Fibroblast of pulmonary artery (primary cell): ENCODE measurements at places on chromosomes 12 and 14.
A peak's percentile ranks its signal among the peaks of the same experiment; 100 is the strongest.

- no peak for DNase-seq
Observed at GRCh38 chr14:66238969-66239368, 247.2 kb upstream of the CCDC196 start.

DNA sequence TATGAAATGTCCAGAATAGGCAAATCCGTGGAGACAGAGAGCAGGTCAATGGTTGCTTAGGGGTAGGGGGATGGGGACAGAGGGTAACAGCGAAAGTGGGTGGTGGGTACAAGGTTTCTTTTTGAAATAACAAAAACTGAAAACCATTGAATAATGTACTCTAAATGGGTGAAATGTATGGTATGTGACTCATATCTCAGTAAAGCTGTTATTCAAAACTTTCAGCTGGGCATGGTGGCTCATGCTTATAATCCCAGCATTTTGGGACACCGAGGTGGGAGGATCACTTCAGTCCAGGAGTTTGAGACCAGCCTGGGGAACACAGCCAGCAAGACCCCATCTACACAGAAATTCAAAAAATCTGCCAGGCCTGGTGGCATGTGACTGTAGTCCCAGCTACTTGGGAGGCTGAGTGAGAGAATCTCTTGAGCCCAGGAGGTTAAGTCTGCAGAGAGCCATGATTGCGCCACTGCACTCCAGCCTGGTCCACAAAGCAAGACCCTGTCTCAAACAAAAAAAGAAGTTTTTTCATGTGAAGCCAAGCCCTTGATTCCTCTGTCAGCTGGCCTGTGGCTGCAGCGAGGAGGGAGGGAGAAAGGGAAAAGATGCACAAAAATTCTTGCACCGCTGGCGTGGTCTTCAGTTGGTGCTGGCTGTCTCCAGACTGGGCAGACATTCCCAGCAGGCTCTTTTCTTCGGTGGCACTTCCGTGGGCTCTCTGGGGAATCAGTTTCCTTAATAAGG, 248.2 kb downstream of the SLC41A2 start:
- DNase-seq: no peak

GRCh38 chr12:64756376-64756775, 2.8 kb downstream of the GNS start:
- DNase-seq: no peak

DNA sequence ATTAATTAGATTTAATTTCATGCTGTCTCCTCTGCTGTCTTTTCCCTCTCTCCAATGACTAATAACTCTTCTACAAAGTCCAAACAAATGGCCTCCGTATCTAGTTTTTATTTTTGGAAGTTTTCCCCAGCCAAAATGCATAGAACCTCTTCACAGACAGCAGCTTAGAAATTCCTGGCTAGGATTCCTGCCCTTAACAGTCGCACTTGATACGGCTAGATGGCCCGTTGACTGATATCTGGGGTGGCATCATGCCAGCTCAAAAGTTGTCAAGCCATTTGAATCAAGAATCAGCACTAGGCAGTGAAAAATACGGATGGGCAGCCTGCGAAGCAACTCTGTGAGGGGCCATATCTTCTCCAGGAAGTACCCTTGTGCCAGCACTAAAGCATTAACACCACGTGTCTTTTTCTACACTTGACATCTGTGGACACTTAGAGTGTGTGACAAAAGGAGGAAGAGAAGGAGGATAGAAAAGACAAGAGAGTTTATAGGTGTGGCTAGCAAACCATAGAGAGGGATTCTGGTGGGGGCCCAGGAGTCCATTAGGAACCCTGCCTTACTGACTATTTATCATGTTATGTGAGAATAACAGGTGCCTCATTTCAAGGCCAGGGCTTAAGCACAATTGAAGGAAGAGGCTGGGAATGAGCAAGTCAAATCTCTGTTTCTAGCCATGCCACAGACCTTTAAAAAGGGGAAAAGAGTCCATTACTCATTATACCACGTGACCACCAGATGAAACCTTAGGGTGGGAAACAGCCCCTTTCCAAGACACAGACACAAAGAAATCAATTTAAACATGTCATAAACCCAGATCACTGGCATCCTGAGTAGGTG, 39.2 kb upstream of the KRR1 start:
- peak; percentile 52 for DNase-seq

DNA sequence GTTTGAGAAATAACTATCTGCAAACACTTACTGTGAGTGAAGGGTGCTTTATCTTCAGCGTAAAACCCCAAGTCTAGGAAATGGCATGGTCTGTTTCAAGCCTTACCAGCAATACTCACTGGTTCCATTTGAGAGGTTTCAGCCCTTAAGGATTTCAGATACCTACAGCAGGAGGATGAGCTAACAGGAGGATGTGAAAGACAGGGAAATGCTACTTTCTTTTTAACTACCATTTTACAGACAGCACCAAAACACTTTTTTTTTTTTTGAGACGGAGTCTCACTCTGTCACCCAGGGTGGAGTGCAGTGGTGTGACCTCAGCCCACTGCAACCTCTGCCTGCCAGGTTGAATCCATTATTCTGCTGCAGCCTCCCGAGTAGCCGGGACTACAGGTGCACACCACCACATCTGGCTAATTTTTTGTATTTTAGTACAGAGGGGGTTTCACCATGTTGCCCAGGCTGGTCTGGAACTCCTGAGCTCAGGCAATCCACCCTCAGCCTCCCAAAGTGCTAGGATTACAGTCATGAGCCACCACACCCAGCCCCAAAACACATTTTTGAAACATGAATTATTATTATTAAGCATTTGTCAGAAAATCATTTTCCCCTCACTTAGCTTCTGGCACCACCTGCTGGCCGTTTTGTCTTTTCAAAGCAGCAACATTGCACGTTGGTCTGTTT, 4.6 kb downstream of the MTRFR start:
- peak; percentile 82 for DNase-seq

DNA sequence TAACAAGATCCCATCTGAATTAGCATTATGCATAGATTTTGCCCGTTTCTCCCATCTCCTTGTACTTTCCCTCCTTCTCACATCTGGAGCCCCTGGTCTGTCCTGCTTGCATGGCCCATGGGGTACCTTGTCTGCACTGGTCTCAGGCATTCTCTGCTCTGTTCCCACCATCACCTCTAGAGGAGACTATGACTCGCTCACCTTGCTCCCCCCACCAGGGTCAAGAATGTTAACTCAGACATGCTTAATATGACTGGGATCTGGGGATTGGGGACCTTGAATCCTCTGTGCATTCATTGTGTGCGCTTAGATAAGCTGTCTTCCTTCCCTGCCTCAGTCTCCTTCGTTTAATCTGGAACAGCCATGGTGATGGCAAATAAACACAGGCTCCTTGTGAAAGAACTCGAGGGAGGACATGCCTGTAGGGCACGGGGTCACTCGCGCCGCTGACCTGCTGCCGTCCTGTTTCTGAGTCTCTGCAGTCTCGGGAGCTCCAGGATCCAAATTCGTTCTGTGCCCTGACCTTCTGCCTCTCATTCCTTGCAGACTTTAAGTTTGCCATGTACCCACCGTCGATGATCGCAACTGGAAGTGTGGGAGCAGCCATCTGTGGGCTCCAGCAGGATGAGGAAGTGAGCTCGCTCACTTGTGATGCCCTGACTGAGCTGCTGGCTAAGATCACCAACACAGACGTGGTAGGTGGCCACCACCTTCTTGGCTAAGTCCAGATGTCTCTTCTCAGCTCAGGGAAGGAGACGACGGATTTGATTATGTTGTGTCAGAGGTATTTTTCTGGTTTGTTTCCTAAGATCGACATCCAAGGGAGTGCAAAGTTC, 15.0 kb downstream of the CCND2 start:
- no peak for DNase-seq

- no peak for DNase-seq
Observed at GRCh38 chr12:95940514-95940913, 1.9 kb downstream of the CCDC38 start.

DNA sequence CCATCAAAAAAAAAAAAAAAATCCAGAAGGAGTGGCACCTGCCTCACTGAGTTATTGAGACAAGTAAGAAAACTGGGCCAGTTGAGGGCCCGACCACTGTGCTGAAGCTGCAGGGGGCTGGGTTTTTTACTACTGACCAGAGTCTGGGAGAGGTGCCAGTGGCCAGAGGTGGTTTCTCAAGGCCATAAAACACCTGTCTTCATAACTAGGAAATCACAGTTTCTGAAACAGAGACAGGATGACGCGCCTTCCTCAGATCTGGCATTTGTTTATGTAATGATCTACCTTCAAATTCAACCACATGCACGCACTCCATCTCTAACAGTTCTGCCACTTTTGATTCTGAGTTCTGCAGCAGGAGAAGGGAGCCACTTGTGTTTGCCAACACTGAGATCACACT, 12.7 kb downstream of the TSPAN11 start:
- DNase-seq: no peak

GRCh38 chr12:65510584-65511050, 232.1 kb downstream of the MSRB3 start:
- DNase-seq: peak; percentile 53

DNA sequence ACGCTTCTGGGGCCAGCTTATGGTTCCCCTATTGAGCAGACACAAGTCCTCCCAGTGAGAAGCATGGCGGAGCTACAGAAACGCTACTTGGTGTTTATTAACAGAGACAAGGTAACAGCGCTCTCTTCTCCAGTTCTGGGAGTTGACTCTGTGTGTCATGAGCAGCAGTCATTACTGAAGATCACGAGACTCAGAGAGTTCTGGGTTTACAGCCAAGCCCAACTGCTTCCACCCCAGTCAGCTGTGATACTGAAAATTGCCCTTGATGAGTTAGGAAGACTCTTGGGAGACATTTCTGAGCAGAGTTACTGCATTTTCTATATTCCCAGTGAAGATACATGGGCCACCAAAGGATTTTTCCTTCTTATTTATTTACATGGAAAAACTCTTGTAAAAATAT, 48.6 kb downstream of the CFAP251 start:
- DNase-seq: no peak

DNA sequence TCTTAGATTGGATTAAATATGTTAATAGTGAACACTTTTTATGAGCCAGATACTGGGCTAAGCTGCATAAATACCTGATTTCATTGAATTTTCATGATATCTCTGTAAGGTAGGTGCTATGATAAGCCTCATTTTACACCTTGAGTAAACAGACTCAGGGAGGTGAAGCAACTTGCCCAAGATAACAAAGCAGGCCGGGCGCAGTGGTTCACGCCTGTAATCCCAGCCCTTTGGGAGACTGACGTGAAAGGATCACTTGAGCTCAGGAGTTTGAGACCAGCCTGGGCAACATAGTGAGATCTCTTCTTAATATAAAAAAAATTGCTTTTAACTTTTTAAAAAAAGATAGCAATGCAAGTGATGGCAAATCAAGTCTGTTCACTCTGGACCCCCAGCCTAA, 1.4 kb downstream of the GNB3 start:
- DNase-seq: no peak
